ENCODE measurements at places on chromosomes 1 and 21.

GRCh38 chr1:11311816-11312755 lies 39.1 kb downstream of the UBIAD1 start:
- DNase-seq, result no peak

GRCh38 chr1:154988058-154988954 lies 5.1 kb upstream of the LENEP start:
- DNase-seq, result no peak

GRCh38 chr1:243924188-243924587 lies 74.1 kb upstream of the AKT3 start:
- peak; percentile 47 for DNase-seq

DNA sequence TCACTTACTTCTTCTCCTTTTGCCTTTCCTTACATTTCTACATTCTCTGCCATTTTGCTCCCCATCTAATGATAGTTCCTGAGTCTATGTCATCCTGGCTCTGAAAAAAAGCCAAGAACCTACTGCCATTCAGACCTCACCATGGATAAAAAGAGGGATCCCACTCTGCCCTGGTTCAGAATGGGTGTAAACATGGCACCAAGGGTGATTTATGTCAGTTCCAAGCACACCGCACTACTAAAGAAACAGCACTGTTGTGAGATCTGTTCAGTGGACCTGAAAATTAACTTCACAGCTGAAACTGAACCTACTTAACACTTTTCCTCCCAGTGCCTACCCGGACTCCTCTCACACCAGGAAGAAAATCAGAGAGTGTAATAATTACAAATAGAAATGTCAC lies 72.3 kb upstream of the NTPCR start:
- DNase-seq, result no peak

DNA sequence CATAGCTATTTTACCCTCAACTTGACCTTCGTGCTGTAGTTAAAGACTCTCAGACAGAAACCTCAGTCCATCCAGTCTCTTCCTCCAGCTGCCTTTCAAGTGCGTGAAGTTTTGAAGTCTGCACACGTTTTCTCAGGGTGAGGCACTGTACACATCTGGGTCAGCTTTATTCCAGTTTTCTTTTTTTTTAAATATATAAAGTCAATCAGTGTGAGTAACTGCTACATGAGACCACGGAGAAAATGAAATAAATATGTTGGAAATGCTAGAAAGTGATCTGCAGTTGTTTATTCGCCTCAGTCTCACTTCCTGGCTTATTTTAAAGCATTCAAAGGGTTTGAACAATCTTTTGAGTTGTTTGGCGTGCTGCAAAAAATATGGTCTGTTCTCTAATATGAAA lies 135.7 kb downstream of the ROR1 start:
- no peak for DNase-seq

GRCh38 chr1:34784751-34785221 lies 3.8 kb downstream of the GJB3 start:
- no peak for DNase-seq

DNA sequence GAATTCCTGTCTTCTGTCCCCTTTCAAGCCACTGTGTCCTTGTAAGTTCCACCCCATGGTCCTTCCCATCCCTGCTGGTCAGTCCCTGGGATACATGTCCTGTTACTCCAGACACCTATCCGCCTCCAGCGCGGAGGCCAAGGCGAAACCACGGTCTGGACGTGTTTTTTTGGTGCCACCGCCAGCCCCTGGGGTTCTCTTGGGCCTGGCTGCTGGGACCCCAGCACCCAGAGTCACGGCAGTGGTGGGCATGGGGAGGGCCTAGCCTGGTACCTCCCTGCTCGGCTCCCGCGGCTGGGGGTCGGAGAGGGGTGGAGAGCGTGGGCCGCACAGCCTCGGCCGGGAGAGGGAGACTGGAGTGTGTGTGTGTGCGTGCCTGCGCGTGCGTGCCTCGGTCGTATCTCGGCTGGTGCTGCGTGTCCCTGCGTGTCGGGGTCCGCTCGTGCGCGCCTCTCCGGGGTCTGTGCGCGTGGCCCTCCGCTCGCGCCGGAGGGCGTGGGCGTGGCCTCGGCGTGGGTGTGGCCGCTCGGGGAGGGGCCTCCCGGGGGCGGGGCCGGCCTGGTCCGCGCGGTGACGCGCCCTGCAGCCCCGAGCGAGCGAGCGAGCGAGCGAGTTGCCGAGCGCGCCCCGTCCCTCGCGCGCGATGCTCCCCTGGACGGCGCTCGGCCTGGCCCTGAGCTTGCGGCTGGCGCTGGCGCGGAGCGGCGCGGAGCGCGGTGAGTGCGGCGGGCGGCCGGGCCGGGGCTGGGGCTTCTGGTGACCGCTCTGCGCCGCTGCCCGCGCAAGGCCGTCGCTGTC lies at the start of gene VWA1:
TSS of gene VWA1 (plus strand) at position 585 of the 798 bp plus-strand sequence. CDS start at position 644, 59 bp downstream.
- DNase-seq, result no peak

All from AG04449 (cell line).